Fibroblast of skin of right quadriceps (primary cell): ENCODE measurements at places on chromosomes 7 and 10.
A peak's percentile ranks its signal among the peaks of the same experiment; 100 is the strongest.

- no peak for DNase-seq
Observed at GRCh38 chr7:86667732-86668131, 24.0 kb downstream of the GRM3 start.

DNA sequence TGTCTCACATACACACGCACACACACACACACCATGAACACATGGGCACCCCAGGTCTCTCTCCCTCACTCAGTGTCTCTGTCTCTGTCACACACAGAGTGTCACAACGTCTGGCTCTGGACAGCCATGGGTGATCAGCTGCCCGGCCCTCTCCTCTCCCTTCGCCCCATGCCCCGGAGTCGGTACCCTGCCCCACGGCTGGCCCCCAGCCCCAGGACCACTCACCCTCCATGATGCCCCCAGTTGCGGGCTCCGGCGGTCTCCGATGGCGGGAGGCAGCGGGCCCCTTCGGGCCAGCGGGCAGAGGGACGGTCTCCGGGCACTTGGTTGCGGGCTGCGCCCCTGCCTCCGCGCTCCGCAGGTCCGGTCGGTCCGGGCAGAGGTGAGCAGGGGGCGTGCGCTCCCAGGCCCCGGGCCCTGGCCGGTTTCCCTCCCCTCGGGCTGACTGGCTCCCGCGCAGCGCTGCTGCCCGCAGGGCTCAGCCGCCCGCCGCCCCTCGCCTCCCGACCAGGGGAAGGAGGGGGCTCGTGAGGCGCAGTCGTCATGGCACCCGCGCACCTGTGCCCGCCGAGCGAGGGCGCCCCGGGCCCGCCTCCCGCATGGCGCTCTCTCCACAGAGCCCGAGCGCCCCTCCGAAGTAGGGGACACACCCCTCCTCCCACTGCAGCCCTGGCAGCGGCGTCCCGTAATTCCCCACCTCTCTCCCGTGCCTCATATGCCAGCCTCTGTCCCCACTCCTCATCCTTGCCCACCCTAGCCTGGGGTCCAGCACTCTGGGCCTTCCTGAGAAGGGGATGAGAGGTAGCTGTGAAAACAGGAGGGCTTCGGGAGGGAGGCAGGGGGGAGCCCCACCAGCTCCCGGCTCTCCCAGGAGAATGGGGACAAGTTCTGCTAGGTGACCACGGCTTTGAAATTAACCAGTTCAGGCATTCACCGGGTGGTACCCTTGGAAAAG is at the start of gene NPFFR1:
Gene NPFFR1, minus strand, starts transcription at position 560 of the 955 bp plus-strand sequence. Its CDS starts 328 bp downstream, at position 232.
- DNase-seq, result no peak

- no peak for DNase-seq
Observed at GRCh38 chr10:51768886-51769465, 69.6 kb upstream of the CSTF2T start.

DNA sequence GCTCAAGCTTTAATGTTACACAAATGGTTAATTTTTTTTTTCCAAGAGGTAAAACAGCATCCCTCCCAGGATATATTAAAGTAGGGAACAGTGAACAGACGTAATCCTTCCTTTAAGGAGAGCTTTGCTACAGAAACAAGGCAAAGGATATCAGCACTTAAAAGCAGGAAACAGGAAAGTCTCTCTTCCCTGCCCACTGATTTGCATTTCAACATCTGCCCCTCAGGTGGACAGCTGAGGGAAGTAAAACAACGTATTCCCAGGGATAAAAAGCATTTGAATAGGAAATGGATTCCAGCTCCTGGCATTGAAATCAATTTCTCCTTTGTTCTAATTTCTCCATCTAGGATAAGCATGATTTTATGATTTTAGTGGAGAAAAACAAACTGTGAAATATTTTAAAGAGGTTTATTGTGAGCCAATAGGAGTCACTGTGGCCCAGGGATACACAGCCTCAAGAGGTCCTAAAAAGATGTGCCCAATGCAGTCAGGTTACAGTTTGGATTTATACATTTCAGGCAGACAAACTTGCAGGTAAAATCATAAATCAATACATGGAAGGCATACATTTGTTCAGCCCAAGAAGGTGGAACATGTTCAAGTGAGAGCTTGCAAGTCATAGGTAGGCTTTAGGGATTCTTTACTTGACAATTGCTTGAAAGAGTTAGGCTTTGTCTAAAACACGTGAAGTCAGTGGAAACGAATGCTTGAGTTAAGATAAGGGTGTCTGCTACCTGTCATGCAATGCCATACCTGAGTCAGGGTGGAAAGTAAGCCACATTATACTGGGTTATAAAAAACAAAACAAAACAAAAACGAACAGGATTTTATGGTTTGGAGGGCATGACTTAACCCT is 286.2 kb upstream of the VWC2 start:
- no peak for DNase-seq

DNA sequence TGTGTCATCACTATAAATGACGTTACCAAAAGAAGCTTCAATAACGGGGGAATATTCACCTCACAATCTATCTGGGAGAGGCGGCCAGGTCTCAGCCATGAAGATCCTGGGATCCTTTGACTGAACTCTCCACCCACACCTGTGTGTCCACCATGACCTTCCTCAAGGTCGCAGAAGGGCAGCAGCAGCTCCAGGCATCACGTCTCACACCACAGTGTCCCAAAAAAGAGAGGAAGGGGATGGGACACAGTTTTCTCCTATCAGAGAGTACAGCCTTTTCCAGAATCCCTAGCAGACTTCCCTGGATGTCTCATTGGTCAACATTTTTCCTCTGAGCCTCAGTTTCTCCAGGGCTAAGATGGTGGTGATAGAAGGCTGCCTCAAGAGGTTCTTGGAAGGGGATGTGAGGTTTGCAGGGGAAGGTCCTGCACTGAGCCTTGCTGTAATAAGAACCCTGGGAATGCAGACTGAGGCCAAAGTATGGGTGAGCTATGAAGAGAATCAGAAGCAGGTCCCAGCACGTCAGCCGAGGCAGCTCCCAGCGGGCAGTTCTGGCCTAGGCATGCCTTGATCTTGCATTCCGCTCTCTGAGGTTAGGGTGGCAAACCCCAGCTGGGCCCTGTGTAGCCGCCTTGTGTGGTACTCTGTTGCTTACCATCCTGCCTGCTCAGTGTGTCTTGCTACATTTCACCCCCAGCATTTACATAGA is 63.8 kb downstream of the COL26A1 start:
- no peak for DNase-seq

- DNase-seq, result no peak
Observed at GRCh38 chr10:29670761-29671160, 36.0 kb upstream of the SVIL start.

GRCh38 chr7:91876391-91877133 is 3.9 kb downstream of the MTERF1 start:
- DNase-seq, result peak; percentile 7

DNA sequence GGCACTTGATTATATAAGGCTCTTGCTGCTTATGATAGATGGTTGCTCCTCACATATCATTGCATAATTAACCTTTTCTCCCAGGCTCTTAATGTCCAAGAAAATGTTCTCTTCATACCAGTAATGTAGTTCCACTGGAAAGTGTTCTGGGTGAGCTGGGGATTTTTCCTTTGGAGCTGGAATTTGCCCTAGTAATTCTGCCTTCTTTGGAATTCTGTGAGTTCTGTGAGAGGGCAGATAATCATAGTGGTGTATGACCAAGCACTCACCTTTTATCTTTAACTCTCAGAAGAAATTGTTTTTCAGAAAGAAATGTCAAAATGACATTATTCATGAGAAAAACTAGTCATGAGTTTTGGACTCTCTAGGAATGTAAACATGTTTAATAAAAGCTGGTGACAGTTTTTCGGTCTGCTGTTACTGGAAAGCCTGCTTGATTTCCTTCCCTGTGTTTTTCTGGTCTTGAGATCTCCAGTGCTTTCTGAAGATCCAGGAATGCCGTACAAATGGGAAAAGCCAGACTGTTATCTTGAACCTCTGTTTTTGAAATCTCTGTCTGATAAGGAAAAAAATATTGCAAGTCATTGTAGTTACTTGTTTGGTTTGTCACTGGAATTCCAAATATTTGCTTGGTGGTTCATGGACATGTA is 148.3 kb upstream of the PRPS1L1 start:
- no peak for DNase-seq

GRCh38 chr7:882336-883035 is 6.1 kb downstream of the GET4 start:
- DNase-seq, result no peak

DNA sequence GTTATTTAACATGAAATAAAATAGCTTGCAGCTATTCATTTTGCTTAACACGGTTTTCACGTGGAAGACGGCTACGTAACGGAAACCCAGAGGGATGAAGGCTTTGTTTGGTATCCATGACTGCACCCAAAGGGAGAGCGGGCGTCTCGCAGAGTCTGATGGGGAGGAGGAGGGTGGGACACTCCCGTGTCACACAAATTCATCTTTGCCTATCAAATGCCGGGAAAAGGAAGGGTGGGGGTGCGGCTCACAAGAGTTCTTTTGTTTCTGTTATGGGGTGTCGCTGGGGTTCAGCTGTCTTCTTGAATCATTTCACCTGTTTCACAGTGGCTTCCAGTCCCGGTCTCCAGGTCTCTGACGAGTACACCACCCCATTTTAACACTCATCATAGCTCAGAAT is 108.5 kb downstream of the ZRANB1 start:
- DNase-seq, result no peak

DNA sequence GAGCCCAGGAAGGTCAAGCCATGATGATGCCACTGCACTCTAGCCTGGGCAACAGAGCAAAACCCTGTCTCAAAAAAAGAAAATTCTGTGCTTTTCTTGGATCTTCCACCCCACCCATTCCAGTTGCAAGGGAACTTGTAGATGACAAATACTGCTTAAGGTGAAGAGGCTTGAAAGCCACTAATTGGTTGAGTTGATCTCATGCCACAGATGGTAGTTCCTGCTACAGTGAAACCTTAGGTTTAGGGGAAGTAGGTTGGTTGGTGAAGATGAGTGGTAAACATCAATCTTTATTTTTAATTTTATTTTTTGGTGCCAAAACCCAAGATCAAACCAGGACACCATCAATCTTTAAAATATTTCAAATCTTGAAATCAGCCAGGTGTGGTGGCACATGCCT is 2.9 kb upstream of the GDI2 start:
- no peak for DNase-seq

DNA sequence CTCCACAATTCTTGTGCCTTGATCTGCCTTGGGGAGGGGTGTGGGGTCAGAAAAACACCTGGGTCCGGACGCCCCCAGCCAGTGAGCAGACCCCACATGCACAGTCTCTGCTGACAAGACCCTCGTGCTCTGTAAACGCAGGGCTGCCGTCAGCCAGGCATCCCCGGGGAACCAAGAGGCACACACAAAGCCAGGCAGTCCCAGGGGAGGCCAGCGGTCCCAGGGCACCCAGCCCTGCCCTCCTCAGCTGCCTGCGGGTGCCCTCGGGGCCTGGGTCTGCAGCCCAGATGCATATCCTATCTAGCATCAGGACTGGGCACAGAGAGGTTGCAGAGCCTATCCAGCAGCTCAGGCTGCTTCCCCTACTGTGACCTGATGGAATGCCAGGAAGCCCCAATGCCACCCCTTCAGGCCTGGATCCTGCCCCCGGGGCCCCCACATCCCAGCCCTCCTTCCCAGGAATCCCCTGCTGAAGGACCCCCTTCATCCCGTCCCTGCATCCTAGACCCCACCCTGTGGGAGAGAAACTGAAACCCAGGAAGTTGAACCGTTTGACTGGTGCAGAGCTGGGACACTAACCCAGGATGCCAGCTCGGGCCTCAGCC is 92.4 kb downstream of the MICALL2 start:
- no peak for DNase-seq

DNA sequence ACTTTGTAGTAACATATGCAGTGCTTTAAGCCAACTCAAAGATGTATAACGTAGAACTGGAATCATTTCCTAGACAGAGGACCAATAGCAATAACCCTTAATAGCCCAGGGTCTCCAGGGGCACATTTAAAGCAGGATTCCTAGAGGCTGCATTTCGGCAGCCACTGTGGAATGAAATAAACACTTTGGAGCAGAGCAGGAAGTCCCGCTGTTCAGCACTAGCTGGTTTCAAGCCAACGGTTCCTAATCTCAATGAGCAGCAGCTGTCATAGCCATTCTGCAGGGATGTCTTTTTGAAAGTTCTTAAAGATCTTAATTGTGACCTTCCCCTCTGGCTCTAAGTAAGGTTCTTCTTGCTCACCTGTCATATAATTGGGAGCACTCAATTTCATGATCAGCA is 18.4 kb upstream of the MACROH2A2 start:
- DNase-seq, result no peak

DNA sequence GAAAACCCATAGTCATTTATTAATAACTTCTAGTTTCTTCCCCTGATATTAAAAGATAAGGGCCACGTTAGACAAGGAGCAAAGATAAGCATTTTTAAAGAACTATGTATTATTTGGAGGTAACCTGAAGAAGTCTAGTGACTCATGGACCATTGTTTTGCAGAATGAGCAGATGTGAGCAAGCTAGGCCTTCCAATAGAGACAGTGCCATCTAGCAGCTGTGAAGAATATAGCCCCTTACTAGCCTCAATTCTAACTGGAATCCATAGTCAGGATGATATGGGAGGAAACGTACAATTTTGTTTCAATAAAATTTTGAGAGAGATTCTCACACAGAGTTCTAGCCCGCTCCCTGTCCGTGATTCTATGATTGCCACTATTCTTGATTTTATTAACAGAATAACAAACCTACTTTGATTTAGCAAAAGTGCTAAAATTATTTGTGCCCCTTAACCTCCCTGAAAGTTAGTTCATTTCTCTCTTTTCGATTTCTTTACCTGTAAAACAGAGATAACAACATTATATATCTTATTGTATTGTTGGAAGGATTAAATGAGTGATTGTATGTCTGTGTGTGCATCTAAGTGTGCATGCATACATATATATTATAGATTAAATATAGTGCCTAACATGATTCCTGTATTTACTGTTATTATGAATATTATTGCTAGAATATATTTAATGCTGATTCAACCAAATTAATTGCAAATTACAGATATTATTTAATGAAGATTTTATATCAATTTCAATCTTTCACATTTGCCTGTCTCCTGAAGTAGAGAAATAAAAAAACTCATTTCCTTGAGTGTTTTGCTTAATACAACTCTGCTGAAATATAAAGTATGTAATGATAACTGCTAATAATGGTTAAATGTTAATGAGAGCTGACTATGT is 22.7 kb downstream of the FAM237B start:
- DNase-seq, result peak; percentile 66

GRCh38 chr7:1815051-1815481 is 145.0 kb downstream of the ELFN1 start:
- DNase-seq, result no peak

DNA sequence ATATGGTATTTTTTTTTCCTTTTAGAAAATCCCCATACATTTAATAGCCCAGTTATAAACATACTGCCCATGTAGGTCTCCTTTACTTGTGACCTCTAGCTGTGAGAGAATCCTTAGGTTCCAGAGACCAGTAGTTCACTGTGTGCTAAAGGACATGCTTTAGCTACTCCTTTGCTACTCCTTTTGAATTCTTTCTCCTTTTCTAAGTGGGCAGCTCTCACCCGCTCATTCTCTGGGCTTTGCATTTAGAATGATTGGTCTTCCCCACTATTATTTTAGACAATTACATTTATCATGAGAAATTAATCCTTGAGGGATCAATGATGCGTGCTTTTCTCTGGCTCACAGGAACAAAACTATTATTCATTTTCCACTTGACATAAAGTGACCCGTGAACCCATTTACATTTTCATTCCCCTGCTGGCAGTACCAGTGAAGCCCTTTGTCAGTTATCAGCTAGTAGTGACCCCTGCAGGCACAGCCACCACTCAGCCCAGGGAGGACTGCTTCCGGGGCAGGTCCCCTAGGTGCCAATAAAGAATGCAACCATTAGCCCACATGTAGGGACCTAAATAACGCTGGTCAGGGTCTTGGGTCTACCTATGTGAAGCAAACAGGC is 844.3 kb downstream of the CNTNAP2 start:
- no peak for DNase-seq

- peak; percentile 71 for DNase-seq
Observed at GRCh38 chr10:79129361-79129997, 60.7 kb downstream of the ZMIZ1 start.
